ENCODE measurements at places on chromosomes 1 and 21.

DNA sequence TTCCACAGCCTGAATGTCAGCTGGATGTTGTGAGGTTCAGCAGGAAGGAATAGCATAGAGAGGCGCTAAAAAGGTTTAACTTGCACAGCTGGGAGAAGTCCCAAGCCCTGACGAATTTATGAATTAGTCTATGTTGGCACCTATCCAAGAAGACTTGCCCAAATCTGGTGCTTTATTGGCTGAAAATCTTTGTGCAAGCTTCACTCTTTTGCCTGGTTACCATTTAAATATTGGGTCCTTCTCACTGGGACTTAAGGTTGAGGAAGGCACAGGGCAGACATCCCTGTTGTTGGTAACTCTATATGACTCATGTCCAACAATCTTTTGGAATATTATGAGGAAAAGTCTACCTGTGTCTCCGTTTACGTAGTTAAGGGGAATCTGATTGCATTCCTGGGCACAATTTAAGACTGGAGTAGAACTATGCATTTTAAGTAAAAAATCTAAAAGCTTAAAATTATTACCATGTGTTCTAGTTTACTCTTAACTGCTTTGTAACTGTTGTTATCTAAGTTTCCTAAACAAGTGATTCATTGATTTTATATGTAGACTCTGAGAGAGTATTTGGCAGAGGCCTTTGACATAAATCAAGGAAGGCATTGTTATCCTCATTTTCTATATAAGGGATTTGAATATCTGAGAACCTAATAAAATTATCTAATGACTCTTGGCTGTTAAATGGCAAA is 181.7 kb upstream of the DPYD start:
- DNase-seq: no peak

DNA sequence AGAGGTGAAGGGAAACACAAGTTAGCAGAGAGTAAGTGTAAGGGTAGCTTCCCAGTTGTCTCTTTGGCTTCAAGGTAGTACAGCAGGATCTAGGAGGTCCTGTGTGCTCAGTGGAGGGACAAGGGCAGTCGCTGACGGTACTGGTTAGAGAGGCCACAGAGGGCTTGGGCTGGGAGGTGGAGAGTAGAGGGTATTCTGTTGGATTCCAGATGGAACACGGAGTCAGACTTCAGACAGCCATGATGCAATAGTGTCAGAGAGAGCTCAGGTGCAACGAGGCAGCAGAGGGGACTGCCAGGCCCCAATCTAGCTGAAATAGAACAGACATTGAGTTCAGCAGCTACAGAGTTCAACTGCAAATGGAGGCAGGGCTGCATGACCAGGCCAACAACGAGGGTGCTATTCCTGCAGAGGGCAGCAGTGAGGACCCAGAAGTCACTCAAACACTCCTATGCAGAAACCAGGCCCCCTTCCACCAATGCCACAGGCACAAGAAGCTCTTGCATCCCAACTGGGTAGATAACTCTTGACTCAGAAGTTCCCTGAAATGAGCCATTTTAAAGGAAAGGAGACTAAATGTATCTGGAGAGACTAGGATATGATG is 325.0 kb upstream of the ESRRG start:
- no peak for DNase-seq

DNA sequence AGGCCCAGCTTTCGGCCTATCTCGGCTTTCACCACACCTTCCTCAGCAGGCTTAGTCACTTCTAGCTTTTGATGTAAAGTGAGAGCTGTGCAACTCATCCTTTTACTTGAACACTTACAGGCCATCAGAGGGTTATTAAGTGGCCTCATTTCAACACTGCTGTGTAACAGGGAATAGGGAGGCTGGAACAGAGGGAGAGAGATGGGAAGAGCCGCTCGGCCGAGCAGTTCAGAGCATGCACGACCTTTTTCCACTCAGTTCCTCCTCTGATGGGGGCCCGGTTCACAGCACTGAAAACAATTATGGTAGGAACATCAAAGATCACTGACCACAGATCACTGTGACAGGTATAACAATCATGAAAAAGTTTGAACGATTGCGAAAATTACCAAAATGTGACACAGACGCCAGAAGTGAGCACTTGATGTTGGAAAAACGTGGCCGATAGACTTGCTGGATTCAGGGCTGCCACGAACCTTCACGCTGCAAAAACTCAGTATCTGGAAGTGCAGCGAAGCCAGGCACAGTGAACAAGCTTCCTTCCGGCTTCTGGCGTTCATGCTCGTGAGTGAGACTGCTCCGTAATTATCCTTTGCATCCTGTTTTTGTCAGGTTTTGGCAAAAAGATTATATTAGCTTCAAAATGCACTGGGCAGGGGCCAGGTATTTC is 28.6 kb downstream of the AGPAT3 start:
- DNase-seq: peak; percentile 59

DNA sequence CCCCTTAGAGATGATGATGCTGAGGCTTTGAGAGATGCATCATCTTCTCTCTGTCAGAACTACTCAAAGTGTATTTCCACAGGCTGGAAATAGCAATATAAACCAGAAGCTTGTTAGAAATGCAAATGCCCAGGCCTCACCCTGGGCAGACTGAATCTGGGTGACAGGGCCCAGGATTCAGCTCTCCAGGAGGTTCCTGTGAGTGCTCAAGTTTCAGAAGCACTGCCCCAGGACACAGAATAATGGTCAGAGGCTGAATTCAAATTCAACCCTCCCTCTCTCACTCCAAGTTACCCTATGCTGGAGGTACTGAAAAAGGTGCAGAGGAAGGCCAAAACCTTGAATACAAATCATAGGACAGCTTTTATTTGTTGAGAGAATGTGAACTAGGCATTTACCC is 98.5 kb upstream of the NGF start:
- DNase-seq: no peak

GRCh38 chr1:15998929-15999328 is 5.1 kb upstream of the SRARP start:
- DNase-seq: no peak
